ENCODE measurements at places on chromosomes 12 and 14. TPM values are rescaled to one million over a fixed set of nuclear protein-coding genes. Genes with fewer than 3 reads are reported as not detected.

DNA sequence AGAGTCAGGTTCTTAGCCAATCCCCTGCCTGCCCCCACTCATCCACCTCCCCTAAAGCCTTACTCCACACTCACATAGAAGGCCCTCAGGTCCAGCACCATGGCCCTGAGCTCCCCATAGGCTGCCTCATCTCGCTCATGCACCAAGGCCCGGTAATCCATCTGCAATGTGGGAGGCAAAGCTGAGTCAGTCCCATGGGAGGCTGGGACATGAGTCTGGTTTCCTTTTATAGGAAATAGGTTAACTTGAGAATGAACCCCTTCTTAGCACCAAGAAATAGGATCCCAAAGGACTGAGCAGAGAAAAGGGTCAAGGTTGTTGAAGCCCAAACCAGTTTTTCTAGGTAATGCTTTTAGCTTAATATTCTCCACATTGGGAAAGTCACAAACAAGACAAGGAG lies 2.1 kb upstream of the EMC9 start:
- H3K27ac ChIP-seq, result peak overlapping the region; percentile 61
- peaks cover 27% of the 10 kb centered on the region for H3K36me3 ChIP-seq
- no peak overlapping the region for H3K4me3 ChIP-seq
- H3K27me3 ChIP-seq, result peaks cover 13% of the 10 kb centered on the region
- H3K4me1 ChIP-seq, result peaks cover 65% of the 10 kb centered on the region

GRCh38 chr12:59294221-59294620 lies 301.6 kb upstream of the SLC16A7 start:
- H3K27me3 ChIP-seq, result no peaks in the 10 kb centered on the region
- H3K4me1 ChIP-seq, result no peaks in the 10 kb centered on the region
- no peak overlapping the region for H3K27ac ChIP-seq
- no peaks in the 10 kb centered on the region for H3K36me3 ChIP-seq
- H3K4me3 ChIP-seq, result no peak overlapping the region

DNA sequence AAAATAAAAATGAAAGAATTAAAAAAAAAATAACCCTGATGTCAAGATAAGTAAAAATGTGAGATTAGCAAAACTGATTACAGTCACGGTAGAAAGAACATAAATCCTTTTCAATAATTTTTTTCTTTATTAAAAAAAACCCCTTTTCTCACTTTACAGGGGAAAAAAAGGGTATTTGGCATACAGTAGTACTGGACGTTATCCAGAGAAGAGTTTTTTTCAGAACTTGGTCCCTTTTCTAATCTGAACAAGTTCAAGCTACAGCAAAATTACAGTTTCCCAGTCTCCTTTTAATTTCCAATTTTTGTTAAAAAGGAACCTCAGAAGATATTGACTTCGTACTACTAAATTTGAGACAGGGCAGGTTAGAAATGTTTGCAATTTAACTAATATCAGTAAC lies 134.7 kb upstream of the DCN start:
- peaks cover 16% of the 10 kb centered on the region for H3K4me1 ChIP-seq
- no peak overlapping the region for H3K27ac ChIP-seq
- H3K36me3 ChIP-seq, result no peaks in the 10 kb centered on the region
- no peaks in the 10 kb centered on the region for H3K27me3 ChIP-seq
- H3K4me3 ChIP-seq, result no peak overlapping the region
- no peak for DNase-seq

DNA sequence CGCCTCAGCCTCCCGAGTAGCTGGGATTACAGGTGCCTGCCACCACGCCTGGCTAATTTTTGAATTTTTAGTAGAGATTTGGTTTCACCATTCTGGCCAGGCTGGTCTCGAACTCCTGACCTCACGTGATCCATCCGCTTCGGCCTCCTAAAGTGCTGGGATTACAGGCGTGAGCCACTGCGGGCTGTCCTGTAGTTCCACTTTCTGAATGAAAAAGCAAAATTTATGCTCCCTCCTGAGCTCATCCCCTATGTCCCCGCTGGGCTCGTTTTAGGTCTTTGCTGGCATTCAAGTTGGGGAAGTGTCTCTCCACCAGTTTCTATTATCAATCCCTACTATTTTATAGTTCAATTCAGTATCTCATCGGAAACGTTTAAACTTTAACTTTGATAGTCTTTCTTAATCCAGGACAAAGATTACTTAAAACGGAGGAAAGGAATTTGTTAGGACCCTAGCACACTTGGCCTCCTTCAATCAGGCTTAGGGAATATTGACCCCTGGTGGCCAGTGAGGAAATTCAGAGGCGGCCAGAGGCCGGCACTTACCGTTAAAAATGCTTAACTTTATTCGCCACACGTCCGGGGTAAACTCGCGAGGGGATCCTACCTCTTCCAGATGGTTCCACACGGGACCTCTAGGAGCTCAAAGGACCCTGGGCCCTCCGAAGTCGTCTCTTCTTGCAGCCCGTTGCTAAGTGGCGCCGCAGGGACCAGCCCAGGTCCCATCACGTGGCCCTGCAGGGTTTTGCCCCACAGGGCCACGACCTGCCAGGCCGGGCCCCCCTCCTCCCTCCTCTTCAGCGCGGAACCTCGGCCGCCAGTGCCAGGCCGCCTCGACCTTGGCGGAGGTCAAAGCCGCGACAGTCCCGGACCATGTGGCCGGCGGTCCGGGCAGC lies 11.4 kb upstream of the DNAL1 start:
- H3K27me3 ChIP-seq, result peaks cover 5% of the 10 kb centered on the region
- H3K36me3 ChIP-seq, result no peaks in the 10 kb centered on the region
- peak overlapping the region; percentile 69 for H3K4me3 ChIP-seq
- peak; percentile 54 for DNase-seq

DNA sequence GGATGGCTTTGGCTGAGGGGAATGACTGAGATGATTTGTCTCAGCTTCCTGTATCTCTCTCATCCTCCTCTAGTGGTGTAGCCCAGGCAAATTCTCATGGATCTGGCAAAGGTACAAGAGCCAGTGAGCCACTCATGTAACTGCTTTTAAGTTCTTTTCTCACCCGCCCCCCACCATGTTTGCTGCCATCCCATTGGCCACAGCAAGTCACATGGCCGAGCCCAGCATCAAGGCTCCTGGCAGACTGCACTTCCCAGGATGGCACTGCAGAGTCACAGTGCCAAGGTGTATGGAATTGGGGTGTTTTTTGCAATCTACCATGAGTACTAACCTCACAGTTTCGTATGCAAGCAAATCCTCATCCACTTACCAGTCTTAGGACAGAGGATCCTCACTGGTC lies 50.9 kb downstream of the CHST11 start:
- no peak overlapping the region for H3K4me3 ChIP-seq
- no peak overlapping the region for H3K27ac ChIP-seq
- peaks cover 8% of the 10 kb centered on the region for H3K4me1 ChIP-seq

DNA sequence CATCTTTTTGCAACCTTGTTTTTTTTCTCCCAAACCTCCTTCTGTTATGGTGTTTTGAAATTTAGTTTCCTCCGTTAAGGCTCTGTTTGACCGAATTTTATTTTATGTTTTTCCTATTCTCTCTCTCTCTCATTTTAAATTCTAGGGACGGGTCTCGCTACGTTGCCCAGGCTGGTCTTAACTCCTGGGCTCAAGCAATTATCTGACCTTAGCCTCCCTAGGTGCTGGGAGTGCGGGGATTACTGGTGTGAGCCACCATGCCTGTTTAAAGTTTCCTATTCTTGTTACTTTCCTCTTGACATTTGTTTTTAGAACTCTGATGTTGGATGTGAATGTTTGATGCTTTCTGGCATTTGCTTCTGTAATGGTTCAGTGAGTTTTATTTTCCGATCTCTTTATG lies 1.0 kb downstream of the ZC3H14 start:
- no peaks in the 10 kb centered on the region for H3K27me3 ChIP-seq
- H3K4me3 ChIP-seq, result peak overlapping the region; percentile 96
- DNase-seq, result no peak
- peaks cover 16% of the 10 kb centered on the region for H3K36me3 ChIP-seq

GRCh38 chr12:57000393-57000792 lies 6.0 kb downstream of the ZBTB39 start:
- peak; percentile 45 for DNase-seq
- no peak overlapping the region for H3K4me3 ChIP-seq
- peaks cover 2% of the 10 kb centered on the region for H3K27me3 ChIP-seq
- H3K4me1 ChIP-seq, result peaks cover 44% of the 10 kb centered on the region
- H3K27ac ChIP-seq, result peak overlapping the region; percentile 43
- peaks cover 17% of the 10 kb centered on the region for H3K36me3 ChIP-seq

DNA sequence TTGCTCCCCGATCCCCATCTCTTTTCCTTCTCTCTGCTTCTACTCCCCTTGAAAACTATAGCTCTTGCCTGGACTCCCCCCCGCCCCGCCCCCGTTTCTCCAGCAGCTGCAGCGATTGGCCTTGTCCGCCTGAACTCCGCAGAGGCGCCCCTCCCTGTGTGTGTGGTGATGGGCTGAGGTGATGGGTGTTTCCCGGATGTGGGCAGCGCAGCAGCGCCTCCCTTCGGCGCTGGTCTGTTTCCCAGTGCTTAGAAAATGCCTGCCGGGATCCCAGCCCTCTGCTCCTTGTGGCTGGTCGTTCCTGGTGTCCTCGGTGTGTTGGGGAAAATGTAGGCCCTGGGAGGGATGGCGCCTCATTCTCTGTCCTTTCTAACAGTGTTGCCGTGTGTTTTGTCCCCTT lies 43.3 kb downstream of the GALNT8 start:
- peaks cover 2% of the 10 kb centered on the region for H3K27me3 ChIP-seq
- no peaks in the 10 kb centered on the region for H3K36me3 ChIP-seq
- no peak overlapping the region for H3K27ac ChIP-seq

GRCh38 chr14:59247801-59248584 lies 59.5 kb downstream of the DAAM1 start:
- H3K27me3 ChIP-seq, result no peaks in the 10 kb centered on the region
- H3K4me3 ChIP-seq, result no peak overlapping the region
- no peak overlapping the region for H3K27ac ChIP-seq
- peaks cover 10% of the 10 kb centered on the region for H3K36me3 ChIP-seq
- peaks cover 48% of the 10 kb centered on the region for H3K4me1 ChIP-seq

DNA sequence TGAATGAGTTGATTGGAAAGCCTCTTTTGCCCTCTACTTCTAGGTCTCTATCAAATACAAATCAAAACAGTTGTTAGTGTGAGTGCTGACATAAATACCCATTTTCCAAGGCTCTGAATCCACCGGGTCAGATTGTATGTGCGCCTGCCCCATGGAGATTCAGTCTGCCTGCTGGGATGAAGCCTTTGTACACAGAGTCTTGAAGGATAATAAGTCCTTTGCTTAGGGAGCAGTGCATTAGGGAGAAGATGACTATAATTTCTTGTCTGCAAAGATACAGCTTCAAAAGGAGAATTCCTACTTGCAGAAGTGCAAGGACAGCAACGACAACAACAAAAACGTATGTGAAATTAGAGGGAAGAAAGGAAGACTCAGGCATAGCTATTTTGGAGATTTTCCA lies 90.3 kb upstream of the VRK1 start:
- H3K4me1 ChIP-seq, result no peaks in the 10 kb centered on the region
- no peaks in the 10 kb centered on the region for H3K36me3 ChIP-seq
- no peak overlapping the region for H3K27ac ChIP-seq
- peaks cover 2% of the 10 kb centered on the region for H3K27me3 ChIP-seq
- DNase-seq, result no peak

- H3K36me3 ChIP-seq, result no peaks in the 10 kb centered on the region
- no peaks in the 10 kb centered on the region for H3K4me1 ChIP-seq
- peaks cover 7% of the 10 kb centered on the region for H3K27me3 ChIP-seq
- H3K4me3 ChIP-seq, result no peak overlapping the region
- H3K27ac ChIP-seq, result no peak overlapping the region
- DNase-seq, result no peak
These were observed 413.7 kb upstream of the CCDC196 start for GRCh38 chr14:66072190-66073084.

DNA sequence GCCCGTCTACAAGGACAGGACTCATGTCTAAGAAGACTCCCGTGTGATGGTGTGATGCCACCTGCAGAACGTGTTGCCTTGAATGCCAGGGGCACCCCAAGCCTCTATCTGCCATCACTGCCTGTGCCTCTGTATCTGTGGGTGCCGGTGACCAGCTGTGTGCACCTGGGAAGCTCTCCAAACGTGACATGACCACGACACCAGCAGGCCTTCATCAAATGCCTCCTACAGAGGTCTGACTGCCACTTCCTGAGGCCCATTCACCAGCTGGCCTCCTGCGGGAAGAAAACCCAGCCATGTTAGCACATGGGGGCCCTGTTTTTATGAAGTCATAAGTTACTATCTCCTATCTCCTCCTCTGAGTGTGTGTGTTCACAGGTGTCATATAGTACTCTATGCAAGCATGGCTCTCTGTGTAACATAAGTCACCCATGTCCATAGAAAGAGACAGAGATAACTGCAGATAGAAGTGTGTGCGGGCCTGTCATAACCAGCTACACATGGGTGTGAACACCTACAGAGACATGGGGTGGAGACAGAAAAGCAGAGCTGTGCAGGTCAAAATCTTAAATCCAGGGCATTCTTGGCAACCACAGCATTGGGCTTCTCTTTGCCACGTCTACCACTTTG lies 18.3 kb upstream of the SERPINA4 start:
- H3K4me3 ChIP-seq, result no peak overlapping the region
- no peaks in the 10 kb centered on the region for H3K4me1 ChIP-seq
- no peak for DNase-seq
- H3K36me3 ChIP-seq, result peaks cover 4% of the 10 kb centered on the region
- no peak overlapping the region for H3K27ac ChIP-seq

DNA sequence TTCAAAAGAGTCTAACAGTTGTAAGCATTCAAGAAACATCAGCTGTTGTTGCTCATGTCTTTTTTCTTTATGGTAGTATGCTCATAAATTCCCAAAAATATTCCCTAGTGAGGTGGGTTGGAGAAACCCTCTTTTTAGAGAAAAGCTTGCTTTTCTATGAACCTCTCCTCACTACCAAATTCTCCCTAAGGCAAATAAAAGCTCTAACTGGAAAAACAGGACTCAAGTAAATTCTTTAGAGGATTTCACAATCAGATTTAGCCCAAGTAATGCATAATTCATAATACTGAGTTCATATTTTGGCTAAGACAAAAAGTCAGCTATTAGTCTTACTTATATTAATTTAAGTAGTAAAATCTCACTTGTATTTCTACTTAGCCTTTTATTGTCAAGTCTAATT lies 59.1 kb downstream of the DIO2 start:
- no peak for DNase-seq
- H3K36me3 ChIP-seq, result no peaks in the 10 kb centered on the region

DNA sequence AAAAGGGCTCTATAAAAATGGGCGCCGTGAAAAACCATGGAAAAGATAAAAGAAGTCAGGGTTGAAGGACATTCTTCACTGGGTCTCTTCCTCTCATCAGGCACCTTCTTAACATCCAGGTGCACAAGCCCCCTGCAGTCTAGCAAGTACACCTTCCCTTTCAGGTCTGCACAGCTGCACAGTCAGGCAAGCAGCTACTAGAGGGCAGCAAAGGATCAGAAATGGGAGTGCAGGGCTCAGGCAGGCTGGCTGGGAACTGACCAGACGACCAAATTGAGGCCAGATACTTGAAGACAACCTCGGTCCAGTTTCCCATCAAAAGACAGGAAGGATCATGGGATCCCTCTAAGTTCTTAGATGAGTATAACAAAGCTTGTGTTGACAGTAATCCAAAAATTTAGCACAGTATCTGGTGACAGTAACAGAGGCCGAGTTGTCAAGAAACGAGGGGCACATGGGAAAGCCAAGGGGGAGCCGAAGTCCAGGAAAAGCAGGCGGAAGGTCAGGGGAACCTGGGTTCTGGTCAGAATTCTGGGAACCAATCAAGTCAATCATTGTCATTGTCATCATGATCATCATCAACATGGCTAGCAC lies 10.1 kb upstream of the GRIP1 start:
- H3K36me3 ChIP-seq, result no peaks in the 10 kb centered on the region
- H3K4me3 ChIP-seq, result no peak overlapping the region
- no peaks in the 10 kb centered on the region for H3K4me1 ChIP-seq

- no peak overlapping the region for H3K27ac ChIP-seq
- H3K27me3 ChIP-seq, result no peaks in the 10 kb centered on the region
- peaks cover 23% of the 10 kb centered on the region for H3K36me3 ChIP-seq
These were observed 21.7 kb downstream of the TAOK3 start for GRCh38 chr12:118350908-118351559.

The NTS gene
- total RNA-seq, result not detected

The KRT77 gene
- not detected for total RNA-seq

The AKAP5 gene
- 1.1 TPM for total RNA-seq

The GPR68 gene
- 0.81 TPM for total RNA-seq

The TROAP gene
- total RNA-seq, result 14.1 TPM

The KRT3 gene
- not detected for total RNA-seq

The ZCCHC8 gene
- 12.1 TPM for total RNA-seq

The PYGL gene
- total RNA-seq, result 29.6 TPM

The CCDC77 gene
- 9.3 TPM for total RNA-seq

Data from HFFc6 (cell line).